Activated naive CD4-positive, alpha-beta T cell treated with anti-CD3 and anti-CD28 coated beads for 36 hours (primary cell): ENCODE measurements at places on chromosomes 2 and 18. TPM values are rescaled to one million over a fixed set of nuclear protein-coding genes. Genes with fewer than 3 reads are reported as not detected.

ACOXL gene
- not detected for total RNA-seq

TOGARAM2 gene
- total RNA-seq = 1.2 TPM

RNU2-63P gene
- 13.1 TPM for total RNA-seq

DCDC2C gene
- not detected for total RNA-seq

SP140 gene
- total RNA-seq = 98.8 TPM

C2orf66 gene
- not detected for total RNA-seq

MGAT4A gene
- 85.5 TPM for total RNA-seq

DQX1 gene
- 0.45 TPM for total RNA-seq

FEV gene
- total RNA-seq = not detected

DNA sequence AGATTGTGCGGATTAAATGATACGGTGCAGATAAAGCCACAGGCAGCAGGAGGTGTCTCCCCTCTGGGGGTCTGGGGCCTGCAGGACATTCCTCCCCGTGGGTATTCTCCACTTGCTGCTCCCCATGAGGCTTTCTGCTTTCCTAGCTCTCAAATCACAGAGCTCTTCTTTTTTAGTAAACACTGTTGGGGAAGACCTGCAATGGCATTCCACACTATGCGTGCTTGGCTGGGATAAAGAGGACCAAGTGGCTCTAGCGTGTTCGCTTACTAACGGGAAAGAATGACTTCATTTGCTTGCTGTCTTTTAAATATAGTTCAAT is 146.5 kb downstream of the DDX1 start:
- no peaks in the 10 kb centered on the region for H3K36me3 ChIP-seq
- no peak for DNase-seq
- no peak overlapping the region for H3K27ac ChIP-seq
- H3K4me3 ChIP-seq = no peak overlapping the region
- peaks cover 5% of the 10 kb centered on the region for H3K27me3 ChIP-seq

DNA sequence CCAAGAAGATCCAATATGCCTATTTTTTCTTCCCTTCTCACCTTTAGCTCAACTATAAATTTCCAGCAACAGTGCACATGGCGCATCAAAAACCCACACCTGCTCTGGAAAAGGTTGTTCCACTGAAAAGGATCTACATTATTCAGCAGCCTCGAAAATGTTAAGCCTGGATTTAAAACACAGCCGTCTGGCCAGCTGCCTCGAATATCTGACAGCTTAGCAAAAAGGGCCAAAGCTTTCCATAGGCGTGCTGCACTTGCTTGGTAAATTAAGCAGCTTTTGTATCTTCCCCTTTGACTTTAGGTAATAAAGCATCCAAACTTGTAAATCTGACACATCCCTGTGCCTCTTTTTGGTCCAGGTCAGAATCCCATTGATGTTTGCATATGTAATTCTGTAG is 20.5 kb downstream of the DAPL1 start:
- DNase-seq = no peak
- no peak overlapping the region for H3K27ac ChIP-seq
- no peak overlapping the region for H3K4me3 ChIP-seq
- H3K4me1 ChIP-seq = no peaks in the 10 kb centered on the region
- H3K36me3 ChIP-seq = no peaks in the 10 kb centered on the region

DNA sequence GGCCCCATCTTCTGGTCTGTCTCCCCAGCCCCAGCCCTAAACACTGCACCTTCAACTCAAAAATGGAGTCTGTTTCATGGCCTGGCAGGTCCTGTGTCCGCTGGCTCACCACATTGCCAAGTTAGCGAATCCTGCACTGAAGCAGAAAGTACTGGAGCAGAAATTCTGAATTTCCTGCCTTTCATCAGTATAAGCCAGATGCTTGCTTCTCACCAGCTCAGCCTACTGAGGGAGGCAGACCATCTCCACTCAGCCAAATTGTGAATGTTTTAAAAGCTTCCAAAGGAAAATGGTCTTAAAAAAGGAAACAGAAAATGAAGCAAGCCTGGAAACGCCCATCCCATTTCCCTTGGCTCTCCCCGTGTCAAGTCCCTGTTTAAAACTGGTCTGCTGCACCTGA is 157.8 kb downstream of the C1D start:
- DNase-seq = no peak
- H3K4me3 ChIP-seq = no peak overlapping the region
- no peaks in the 10 kb centered on the region for H3K27me3 ChIP-seq
- no peaks in the 10 kb centered on the region for H3K36me3 ChIP-seq

- no peak overlapping the region for H3K4me3 ChIP-seq
- H3K4me1 ChIP-seq = no peaks in the 10 kb centered on the region
These were observed 75.1 kb downstream of the RRM2 start for GRCh38 chr2:10197697-10198076.

DNA sequence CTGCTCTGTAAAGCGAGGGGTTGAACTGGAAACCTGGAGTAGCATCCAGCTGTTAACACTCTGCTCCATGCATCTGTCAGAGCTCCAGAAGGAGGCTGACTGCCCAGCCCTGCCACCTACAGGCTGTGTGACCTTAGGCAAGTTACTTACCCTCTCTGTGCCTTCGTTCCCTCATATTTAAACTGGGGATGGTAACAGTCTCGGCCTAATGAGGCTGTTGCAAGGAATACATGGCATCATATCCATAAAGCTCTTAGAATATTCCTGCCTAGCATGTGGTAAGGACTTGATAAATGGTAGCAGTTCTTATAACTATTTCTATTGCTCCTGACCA is 80.6 kb downstream of the LRRFIP1 start:
- H3K4me3 ChIP-seq = no peak overlapping the region
- peaks cover 15% of the 10 kb centered on the region for H3K36me3 ChIP-seq
- H3K4me1 ChIP-seq = peaks cover 55% of the 10 kb centered on the region
- no peak overlapping the region for H3K27ac ChIP-seq
- no peaks in the 10 kb centered on the region for H3K27me3 ChIP-seq

- DNase-seq = peak; percentile 56
- H3K36me3 ChIP-seq = no peaks in the 10 kb centered on the region
- no peaks in the 10 kb centered on the region for H3K27me3 ChIP-seq
- no peak overlapping the region for H3K27ac ChIP-seq
These were observed 66.9 kb upstream of the SMAD2 start for GRCh38 chr18:47997338-47997780.

DNA sequence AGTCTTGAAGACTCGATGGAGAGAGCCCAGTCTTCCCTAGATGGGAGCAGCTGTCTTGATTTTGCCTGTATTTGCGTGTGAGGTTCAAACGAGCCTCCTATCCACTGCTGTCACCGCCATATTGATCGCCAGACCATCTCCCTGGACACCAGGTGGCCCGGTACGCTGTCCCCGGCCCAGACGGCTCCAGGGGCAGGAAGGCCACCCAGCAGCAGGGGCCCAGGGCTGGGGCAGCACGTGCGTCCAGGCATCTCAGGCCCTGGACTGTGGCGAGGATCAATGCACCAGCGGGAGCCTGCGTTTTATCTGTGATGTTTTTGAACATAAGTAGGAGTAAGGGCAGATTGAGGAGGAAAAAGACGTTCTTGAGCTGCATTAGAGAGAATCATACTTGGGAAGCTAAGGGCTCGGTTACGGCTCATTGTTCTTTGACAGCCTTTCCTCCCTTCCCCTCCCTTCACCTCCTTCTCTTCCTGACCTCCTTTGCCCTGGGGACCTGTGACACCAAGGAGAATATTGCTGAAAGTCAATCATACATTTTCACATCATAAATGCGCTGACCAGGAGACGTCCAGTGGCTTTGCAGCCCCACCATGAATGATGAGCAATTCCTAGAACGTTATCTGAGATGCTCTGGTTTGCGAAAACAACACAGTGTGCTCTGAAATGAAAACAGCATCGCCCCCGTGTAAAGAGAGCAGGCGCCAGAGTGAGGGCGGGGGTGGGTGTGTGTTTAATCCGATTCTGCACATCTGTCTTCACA is 711.2 kb upstream of the SALL3 start:
- no peak for DNase-seq
- H3K36me3 ChIP-seq = no peaks in the 10 kb centered on the region
- H3K27ac ChIP-seq = no peak overlapping the region
- H3K4me1 ChIP-seq = no peaks in the 10 kb centered on the region
- H3K4me3 ChIP-seq = no peak overlapping the region

GRCh38 chr2:195642027-195642678 is 14.9 kb upstream of the SLC39A10 start:
- no peak overlapping the region for H3K27ac ChIP-seq
- H3K4me3 ChIP-seq = no peak overlapping the region
- H3K27me3 ChIP-seq = no peaks in the 10 kb centered on the region
- H3K36me3 ChIP-seq = no peaks in the 10 kb centered on the region

DNA sequence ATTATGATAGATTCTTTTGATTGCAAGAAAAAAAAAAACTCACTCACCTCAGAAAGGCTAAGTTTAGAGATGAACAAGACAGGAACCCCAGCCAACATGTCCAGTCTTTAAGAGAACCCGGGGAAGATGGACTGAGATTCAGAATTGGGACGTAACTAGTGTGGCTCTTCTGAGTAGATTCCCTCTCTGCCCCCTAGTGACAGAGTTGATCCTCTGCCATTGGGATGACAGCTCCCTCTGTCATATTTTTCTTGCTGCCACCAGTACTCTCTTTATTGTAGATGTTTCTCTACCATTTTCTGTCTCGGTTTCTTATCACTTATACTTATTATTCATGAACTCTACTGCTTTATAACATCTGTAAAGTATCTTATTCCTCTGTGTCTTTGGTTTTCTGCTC is 77.7 kb downstream of the GULP1 start:
- H3K4me1 ChIP-seq = no peaks in the 10 kb centered on the region
- no peak overlapping the region for H3K27ac ChIP-seq
- no peaks in the 10 kb centered on the region for H3K27me3 ChIP-seq
- DNase-seq = peak; percentile 18
- no peak overlapping the region for H3K4me3 ChIP-seq

GRCh38 chr18:38539856-38540255 is 974.3 kb upstream of the CELF4 start:
- no peaks in the 10 kb centered on the region for H3K27me3 ChIP-seq
- DNase-seq = no peak
- H3K4me1 ChIP-seq = no peaks in the 10 kb centered on the region
- H3K27ac ChIP-seq = no peak overlapping the region
- H3K36me3 ChIP-seq = no peaks in the 10 kb centered on the region

- no peak overlapping the region for H3K4me3 ChIP-seq
- H3K4me1 ChIP-seq = peaks cover 12% of the 10 kb centered on the region
- no peak overlapping the region for H3K27ac ChIP-seq
These were observed 7.3 kb upstream of the CRYBA2 start for GRCh38 chr2:219000569-219000960.

DNA sequence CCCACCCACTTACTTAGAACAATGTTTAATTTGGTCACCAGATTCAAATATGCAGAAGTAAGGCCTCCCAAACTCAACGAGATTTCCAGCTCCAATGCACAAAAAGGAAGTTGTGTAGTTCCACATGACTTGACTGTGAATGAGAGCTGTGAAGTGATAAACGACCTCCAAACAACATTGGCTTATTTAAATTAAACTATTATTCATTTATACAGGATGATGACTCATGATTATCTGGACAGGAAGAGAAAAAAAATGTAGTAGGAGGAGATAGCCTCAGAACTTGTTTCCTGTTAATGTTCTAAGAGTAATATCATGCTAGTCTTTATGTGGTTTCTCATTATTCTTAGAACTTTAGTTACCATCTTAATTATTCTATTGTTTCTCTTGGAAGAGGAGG is 237.3 kb downstream of the C1D start:
- H3K4me3 ChIP-seq = no peak overlapping the region
- no peaks in the 10 kb centered on the region for H3K36me3 ChIP-seq
- H3K4me1 ChIP-seq = no peaks in the 10 kb centered on the region
- no peak overlapping the region for H3K27ac ChIP-seq
- peaks cover 3% of the 10 kb centered on the region for H3K27me3 ChIP-seq

- no peak overlapping the region for H3K4me3 ChIP-seq
- H3K27ac ChIP-seq = no peak overlapping the region
- DNase-seq = no peak
- H3K27me3 ChIP-seq = no peaks in the 10 kb centered on the region
- peaks cover 21% of the 10 kb centered on the region for H3K36me3 ChIP-seq
These were observed 79.5 kb upstream of the ALPP start for GRCh38 chr2:232299084-232299483.
